ENCODE measurements at places on chromosomes 7 and 10.

DNA sequence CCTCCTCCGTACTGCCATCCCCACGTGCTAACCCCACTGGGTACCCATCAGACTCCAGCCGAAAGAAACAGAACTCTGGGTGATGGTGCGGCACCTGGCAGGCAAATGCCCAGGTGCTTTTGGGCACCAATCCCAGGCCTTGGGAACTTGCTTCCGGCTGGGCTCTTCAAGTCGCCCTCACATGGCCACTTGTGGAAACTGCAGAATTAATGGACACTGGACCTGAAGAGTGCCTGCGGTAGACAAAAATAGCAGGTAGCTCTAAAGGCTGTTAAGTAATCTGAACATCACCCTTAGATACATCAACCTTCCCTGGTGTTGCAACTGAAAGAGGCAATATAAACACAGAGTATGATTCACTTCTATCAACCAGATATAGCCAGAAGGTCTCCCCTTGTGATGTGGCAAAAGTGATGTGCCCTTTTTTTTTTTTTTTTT, 644.4 kb downstream of the GRM8 start:
- no peak for DNase-seq

DNA sequence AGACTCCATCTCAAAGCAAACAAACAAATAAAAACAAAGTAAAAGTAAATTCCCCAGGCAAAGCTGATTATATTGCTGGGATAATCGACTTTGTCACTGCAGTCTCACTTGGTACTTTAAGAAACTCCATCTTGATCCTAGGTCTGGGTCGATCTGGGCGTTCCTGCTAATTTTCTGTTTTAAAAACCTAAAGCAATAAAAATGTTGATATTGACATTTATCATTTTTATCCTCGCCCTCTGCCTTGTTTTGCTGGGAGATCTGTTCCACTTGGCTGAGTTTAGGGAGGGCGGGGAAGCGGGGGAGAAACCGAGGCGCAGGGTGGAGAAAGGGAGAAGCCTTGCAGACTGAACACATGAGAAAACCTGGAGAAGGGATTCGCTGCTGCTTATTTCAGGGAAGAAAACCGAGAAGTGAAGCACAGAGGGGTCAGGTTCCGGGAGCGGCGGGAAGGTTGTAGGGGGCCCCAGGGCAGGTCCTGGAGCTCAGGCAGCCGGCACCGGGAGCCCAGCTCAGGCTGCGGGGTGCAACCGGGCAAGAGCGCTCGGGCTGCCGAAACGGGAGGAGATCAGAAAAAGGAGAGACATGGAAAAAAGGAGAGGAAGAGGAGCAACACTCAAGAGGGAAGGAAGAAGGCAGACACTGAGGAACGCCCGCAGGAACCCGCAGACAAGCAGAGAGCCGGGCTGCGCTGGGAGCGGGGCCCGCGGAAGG, 27.3 kb upstream of the KMT2C start:
- DNase-seq = no peak

- no peak for DNase-seq
Observed at GRCh38 chr10:103843045-103843444, 12.3 kb downstream of the SH3PXD2A start.

GRCh38 chr10:129960481-129961156, 3.5 kb downstream of the EBF3 start:
- DNase-seq = no peak

- no peak for DNase-seq
Observed at GRCh38 chr10:1190791-1191490, 134.8 kb downstream of the WDR37 start.

- DNase-seq = no peak
Observed at GRCh38 chr7:18163091-18163490, 135.4 kb upstream of the PRPS1L1 start.

GRCh38 chr10:6406220-6407033, 173.6 kb downstream of the PRKCQ start:
- DNase-seq = no peak

DNA sequence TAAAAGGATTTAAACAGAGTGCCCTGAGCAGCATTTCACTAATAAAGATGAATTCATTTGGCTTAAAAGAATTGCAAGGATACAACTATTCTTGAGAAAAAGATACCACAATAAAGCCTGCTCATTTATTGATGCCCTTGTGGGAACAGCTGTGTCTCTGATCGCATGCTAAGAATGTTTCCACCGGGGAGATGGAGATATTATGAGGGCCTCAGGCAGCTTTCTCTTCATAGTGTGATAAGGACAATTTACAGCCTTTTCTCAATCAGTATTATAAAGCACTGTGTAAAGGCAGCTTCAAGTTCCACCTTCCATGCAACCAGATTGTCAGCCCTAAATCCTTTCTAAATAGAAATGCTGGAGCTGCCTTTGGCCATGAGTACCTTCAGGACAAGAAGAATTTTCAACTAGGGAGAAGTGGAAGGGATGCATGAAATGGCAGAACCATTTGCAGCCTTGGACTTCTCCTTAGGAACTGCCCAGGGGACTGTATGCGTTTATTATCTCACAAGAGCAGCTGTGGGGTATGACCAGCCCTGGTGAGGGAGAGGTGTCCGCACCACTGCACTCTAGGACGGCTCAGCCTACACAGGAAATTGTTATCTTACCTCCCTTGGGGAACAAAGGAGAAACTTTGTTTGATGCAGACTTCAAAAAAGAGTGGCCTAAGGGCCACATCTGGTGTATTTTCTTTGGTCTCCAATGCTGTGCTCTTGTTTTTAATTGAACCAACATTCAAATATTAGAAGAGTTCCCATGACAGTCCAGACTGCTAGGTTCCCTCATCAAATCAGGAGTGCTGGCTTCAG, 116.9 kb upstream of the PCGF5 start:
- no peak for DNase-seq

DNA sequence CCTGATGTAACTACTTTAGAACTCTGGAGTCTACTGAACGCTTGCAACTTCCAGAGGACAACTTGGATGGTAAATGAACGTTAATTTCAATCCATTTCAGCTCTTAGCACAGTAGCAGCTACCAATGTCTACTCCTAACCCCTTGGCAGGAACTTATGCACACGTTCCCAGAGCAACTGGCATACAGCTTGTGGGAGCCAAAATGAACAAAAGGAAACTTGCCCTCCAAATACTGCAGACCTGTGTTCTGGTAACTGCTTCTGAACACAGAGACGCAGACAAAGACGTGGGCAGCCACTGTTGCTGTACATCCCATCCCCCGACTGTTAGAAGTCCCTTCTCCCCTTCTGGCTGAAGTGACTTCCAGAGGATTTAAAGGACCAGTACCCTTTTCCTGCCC, 61.3 kb downstream of the XPNPEP1 start:
- no peak for DNase-seq

GRCh38 chr10:80144067-80144695, 11.7 kb downstream of the PLAC9 start:
- DNase-seq = no peak

- DNase-seq = no peak
Observed at GRCh38 chr7:117548035-117548434, 68.2 kb downstream of the CFTR start.

DNA sequence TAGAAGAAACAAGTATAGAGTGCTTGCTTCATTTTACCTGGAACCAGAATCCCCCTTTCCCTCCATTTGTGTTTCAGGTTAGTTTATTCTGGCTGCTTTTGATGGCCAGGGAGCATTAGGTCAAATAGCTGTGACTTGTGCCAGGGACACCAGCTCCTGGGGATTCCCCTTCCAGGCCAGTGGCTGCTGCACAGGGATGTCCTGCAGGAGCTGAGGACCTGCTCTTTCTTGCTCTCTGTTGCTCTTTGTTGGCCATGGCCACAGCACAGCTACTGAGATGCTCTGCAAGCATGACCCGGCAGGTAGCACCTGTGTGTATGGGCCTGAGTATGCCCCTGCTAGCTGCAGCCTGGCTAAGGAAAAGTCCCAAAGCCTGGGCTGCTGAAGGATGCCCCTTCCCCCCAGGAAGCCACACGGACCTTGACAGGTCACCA, 208.9 kb downstream of the EBF3 start:
- no peak for DNase-seq

GRCh38 chr7:18548534-18548933, 53.0 kb downstream of the HDAC9 start:
- no peak for DNase-seq

DNA sequence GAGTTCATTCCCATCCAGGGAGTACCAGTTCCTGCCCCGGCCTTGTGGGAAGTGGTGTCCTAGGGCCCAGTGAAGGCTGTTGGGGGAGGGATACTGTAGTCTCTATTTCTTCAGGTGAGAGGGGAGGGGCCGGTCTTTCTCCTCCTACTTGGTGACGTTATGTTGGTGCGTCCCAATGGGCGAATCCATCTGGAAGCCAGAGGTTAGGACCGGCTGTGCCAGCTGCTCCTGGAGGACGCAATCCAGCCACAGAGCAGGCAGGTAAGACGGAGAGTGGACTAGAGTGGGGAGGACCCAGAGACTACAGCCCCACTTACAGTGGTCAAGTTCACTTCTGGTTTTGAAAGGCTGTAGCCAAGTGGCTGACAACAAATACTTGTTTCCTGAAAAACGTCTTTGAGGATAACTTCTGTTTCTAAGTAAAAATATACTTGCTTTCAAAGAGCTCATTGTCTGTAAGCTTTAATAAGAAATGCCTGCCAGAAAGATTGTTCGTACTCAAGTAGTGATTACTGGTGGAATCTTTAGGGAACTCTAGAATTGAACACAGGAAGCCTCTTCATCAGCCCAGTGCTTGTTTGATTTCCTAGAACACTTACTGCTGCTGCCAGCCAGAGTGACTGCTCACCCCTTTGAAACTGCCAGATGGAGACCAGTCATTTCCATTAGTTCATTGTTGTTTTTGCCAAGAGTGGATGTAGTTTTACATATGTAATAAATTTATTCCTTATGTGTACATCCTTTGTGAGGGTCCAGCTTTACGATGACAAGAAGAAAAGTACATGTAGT, 25.4 kb downstream of the RBM33 start:
- DNase-seq = no peak

DNA sequence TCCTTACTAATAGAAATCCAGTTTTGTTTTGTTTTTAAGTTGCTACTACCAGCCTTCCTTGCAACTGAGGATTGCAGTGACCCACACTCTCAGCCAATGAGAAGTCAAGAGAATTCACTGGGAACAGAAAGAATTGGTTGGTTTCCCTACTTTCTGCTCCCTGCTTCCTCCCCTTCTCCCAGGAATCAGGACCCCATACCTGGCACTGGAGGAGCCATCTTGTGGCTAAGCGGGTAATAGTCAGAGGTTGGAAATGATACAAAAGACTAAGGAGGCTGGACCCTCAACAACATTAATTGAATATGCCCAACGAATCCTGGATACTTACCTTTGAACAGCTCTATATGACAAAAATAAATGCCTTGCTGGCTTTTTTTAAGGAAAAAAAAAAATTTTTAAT, 6.3 kb downstream of the TMEM176A start:
- DNase-seq = no peak

- DNase-seq = no peak
Observed at GRCh38 chr7:22882106-22882505, 59.5 kb upstream of the TOMM7 start.

- DNase-seq = no peak
Observed at GRCh38 chr10:113538151-113538550, 14.7 kb upstream of the HABP2 start.

DNA sequence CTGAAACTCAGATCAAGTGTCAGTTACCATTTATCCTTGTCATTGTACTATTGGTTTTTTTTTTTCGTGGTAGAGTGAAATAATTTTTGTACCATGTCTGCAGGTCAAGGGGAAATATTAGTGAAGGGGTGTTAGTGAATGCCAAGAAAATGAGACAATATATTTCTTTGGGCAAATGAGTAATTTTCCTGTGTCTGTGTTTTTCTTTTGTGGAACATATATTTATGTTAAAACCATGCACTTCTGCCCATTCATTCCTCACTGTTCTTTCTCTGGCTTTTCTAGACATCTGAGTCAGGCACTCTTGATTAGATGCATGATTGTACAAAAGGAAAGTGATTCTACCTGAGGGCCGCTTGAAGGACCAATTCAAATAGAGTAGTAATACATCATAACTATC, 161.6 kb downstream of the BICC1 start:
- DNase-seq = no peak

- no peak for DNase-seq
Observed at GRCh38 chr10:75718991-75719390, 287.6 kb downstream of the LRMDA start.

DNA sequence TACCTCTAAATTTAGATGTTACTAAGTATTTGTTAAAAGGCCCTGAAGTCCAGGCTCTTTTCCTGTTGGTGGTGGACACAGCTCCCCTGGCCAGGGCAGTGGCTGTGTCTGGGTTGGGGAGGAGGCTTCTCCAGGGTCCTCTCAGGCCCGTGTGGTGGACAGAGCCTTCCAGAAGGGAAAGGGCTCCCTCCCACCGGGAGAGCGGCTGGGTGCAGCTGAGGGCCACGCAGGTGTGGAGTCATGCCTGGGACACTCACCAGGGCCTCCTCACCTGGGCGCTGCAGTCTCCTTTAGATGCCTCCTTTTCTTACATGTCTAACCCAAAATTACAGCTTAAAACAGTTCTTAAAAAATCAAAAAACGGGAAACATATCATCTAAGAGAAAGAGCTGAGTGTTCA, 128.2 kb upstream of the TCERG1L start:
- no peak for DNase-seq

DNA sequence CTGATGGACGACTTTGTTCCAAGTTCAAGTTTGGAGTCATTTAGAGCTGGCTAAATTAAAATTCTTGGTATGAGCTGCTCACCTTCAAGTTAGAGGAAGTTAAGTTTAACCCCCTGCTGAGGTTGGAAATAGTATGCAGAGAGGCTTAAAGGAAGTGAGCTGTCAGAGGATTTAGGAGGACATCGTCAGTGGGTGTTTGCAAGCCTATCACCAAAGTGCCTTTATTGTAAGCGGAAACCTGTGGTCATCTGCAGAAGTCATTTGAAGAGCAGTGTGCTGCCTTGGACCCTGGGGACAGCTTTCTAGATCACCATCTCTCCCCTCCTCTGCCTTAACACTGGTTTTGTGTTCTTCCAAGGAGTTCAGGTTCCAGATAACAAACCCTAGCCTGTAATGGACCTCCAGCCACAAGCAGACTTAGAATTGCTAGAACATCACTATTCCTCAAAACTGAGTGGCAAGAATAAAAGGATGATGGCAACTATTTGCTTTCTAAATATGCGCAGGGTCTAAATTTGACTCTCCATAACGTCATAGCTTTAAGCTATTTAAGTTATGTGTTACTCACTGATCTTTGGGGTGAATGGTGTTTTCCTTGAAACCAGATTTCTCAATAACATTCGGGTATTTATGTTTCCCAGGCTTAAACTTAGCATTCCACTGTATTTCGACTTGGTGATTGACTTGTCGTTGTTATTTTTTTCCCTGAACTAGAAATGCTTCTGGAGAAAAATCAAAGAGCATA, 93.4 kb downstream of the SLC39A12 start:
- DNase-seq = no peak

Measured in activated CD4-positive, CD25-positive, alpha-beta regulatory T cell (primary cell).